ENCODE measurements at places on chromosomes 5 and 9. TPM values are rescaled to one million over a fixed set of nuclear protein-coding genes. Genes with fewer than 3 reads are reported as not detected.

DNA sequence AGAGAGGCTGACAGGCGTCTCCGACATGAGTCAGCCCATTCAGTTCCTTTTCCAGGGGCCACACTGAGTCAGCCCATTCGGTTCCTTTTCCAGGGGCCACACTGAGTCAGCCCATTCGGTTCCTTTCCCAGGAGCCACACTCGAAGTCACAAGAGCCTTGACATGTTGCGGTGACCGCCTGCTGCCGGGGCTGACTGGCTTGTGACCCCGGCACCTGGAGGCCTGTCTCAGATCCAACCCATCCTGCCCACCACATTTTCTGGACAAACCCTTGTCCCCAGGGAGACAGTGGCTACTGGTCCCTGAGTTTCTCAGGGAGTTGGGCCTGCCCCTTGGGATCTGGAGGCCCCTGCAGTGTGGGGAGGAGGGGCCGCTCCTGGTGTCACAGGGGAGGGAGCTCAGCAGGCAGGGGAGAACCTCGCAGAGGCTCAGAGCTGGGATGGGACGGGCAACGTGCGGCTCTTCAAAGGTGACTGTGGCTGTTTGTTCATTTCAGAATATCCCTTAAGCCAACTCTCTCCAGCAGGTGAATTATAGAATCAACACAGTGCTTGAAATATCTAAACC lies 40.5 kb upstream of the LPCAT1 start:
- H3K4me1 ChIP-seq: no peaks in the 10 kb centered on the region
- no peak overlapping the region for H3K4me3 ChIP-seq
- DNase-seq: no peak
- H3K27ac ChIP-seq: no peak overlapping the region
- H3K27me3 ChIP-seq: no peaks in the 10 kb centered on the region
- no peaks in the 10 kb centered on the region for H3K36me3 ChIP-seq

GRCh38 chr5:10987925-10988504 lies 227.0 kb upstream of the DAP start:
- no peaks in the 10 kb centered on the region for H3K36me3 ChIP-seq
- peak; percentile 84 for DNase-seq
- no peak overlapping the region for H3K27ac ChIP-seq
- H3K4me3 ChIP-seq: no peak overlapping the region
- peaks cover 16% of the 10 kb centered on the region for H3K27me3 ChIP-seq
- H3K4me1 ChIP-seq: peaks cover 8% of the 10 kb centered on the region

GRCh38 chr9:124869986-124870560 lies 8.1 kb downstream of the ARPC5L start:
- H3K36me3 ChIP-seq: peaks cover 60% of the 10 kb centered on the region

DNA sequence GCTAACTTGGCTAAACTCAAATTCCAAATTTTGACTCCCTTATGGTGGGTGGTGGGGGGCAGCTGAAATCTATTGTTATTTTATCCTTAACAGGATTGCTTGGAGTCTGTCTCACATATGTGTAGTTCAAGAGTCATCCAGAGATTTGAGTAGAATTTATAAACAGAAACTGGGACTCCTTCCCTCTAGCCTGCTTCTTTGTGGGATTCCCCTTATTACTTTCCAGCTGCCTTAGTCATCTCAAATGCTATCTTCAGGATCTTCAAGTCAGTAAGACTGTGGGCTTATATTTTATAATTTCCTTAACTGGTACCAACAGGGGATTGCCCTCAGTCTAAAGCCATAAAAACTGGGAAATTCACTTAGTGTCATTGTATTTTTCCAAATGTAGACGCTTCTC lies 55.5 kb downstream of the NNT start:
- DNase-seq: no peak
- no peaks in the 10 kb centered on the region for H3K4me1 ChIP-seq
- H3K27me3 ChIP-seq: no peaks in the 10 kb centered on the region
- no peak overlapping the region for H3K4me3 ChIP-seq
- no peak overlapping the region for H3K27ac ChIP-seq

DNA sequence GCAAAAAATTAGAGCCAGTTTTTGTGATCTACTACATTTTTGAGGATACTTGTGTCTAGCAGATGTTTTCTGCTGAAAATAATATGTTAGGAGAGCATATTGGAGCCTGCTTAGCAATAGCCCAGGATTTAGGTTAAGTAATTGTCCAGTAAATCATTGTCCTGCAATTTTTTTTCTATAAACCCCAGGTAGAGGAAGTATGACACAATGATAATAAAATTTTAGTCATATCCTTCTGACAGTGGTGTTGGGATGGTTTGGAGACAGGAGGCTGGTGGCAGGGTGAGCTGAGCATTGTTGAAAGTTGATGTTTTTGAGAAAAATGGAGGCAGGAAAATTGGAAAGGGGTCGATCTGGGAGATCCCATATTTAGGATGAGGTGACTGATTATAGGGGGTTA lies 3.5 kb downstream of the SNCAIP start:
- H3K4me1 ChIP-seq: peaks cover 4% of the 10 kb centered on the region
- DNase-seq: no peak
- no peak overlapping the region for H3K4me3 ChIP-seq
- no peak overlapping the region for H3K27ac ChIP-seq

DNA sequence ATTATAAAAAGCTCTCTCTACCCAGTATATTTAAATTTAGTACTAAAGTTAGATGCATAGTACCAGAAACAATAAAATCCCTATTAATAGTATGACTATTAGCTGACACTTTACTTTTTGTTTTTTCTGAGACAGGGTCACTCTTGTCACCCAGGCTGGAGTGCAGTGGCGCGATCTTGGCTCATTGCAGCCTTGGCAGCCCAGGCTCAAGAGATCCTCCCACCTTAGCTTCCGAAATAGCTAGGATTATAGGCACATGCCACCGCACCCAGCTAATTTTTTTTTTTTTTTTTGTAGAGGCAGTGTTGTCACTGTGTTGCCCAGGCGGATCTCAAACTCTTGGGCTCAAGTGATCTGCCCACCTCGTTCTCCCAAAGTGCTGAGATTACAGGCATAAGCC lies 8.0 kb downstream of the CCNG1 start:
- DNase-seq: no peak
- no peaks in the 10 kb centered on the region for H3K27me3 ChIP-seq
- no peak overlapping the region for H3K27ac ChIP-seq
- peaks cover 17% of the 10 kb centered on the region for H3K4me1 ChIP-seq

DNA sequence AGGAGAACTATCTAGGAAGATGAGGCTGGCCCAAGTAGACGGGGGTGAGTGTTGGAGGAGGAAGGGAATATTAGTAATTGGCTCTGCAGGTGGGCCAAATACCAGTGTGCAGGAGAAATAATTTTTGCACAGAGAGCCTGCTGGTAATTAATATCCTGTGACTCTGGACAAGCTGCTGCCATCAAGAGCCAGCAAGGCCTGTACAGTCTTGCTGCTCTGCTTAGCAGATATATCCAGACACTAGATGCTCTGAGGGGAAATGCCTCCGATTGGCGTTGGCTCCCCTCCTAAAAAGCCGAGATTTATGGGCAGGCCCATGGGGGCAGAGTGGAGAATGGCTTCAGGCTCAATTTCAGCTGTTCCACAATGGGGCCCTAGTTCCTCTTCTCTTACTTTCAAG lies 29.6 kb upstream of the ASTN2 start:
- H3K36me3 ChIP-seq: no peaks in the 10 kb centered on the region
- no peaks in the 10 kb centered on the region for H3K4me1 ChIP-seq
- H3K27ac ChIP-seq: no peak overlapping the region
- DNase-seq: no peak
- H3K27me3 ChIP-seq: no peaks in the 10 kb centered on the region

DNA sequence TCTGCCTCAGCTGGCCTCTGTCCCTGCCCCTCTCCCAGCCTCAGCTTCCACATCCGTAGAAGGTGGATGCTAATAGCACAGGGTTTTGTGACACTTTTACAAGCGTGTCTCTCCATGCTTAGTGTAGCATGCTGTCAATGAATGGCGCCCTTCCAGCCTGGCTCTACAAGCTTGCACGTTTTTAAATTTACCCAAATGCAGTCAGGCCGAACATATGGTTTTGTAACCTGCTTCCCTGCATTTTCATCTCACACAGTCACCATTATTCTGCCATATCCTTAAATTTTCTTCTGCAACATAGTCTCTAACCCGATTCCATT lies 28.8 kb downstream of the FAM163B start:
- DNase-seq: no peak
- peaks cover 41% of the 10 kb centered on the region for H3K27me3 ChIP-seq
- no peak overlapping the region for H3K27ac ChIP-seq
- H3K4me1 ChIP-seq: peaks cover 6% of the 10 kb centered on the region
- no peak overlapping the region for H3K4me3 ChIP-seq

DNA sequence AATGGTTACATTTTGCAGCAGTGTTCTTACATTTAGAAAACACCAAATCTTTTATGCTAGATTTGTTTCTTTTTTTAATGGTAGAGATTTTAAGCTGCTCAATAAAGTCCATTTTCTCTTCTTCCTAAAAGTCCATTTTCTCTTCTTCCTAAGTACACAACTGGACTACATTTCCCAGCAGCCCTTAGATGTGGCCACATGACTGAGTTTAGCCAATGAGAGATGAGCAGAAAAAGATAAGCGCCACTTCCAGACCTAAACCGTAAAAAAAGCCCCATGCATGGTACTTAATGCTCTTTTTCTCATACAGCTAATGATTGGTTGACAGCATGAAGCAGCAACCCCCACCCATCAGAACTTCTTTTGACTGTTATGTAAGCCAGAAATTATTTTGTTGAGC lies 206.7 kb downstream of the FAM114A2 start:
- no peak overlapping the region for H3K27ac ChIP-seq
- H3K27me3 ChIP-seq: peaks cover 3% of the 10 kb centered on the region
- DNase-seq: no peak
- no peak overlapping the region for H3K4me3 ChIP-seq

GRCh38 chr5:94777056-94777880 lies 158.8 kb downstream of the SLF1 start:
- no peak overlapping the region for H3K4me3 ChIP-seq
- H3K36me3 ChIP-seq: no peaks in the 10 kb centered on the region
- H3K27ac ChIP-seq: no peak overlapping the region
- H3K4me1 ChIP-seq: no peaks in the 10 kb centered on the region
- DNase-seq: no peak

DNA sequence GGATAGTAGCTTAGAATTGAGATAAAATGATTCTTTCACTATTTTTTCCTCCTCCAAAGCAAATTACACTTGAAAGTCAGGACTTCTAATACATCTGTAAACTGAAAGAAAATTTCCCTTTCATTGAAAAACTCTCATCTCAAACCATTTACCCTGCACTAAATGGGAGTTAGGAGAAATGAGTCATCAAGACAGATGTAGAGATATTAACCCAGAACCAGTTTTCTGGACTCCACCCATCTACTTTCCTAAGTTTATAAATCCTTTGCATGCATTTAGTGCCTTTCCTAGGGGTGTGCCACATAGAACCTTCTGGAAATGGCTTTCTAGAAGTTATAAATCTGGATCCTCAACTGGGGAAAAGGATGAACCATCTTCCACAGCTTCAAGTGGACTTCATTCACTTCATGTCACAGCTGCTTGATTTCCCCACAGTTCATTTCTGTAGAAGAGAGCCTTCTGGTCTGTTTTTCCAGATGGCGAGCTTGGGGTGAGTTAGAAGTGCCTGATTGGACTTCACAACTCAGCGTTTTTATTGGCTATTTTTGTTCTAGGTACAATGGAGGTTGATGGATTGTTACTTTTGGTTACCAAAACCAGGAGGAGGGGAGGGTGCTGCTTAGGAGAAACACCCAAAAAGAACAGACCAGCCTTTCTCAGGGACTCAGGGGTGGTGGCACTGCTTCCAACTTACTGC lies 72.5 kb upstream of the GPR151 start:
- no peak overlapping the region for H3K27ac ChIP-seq
- peaks cover 5% of the 10 kb centered on the region for H3K27me3 ChIP-seq

DNA sequence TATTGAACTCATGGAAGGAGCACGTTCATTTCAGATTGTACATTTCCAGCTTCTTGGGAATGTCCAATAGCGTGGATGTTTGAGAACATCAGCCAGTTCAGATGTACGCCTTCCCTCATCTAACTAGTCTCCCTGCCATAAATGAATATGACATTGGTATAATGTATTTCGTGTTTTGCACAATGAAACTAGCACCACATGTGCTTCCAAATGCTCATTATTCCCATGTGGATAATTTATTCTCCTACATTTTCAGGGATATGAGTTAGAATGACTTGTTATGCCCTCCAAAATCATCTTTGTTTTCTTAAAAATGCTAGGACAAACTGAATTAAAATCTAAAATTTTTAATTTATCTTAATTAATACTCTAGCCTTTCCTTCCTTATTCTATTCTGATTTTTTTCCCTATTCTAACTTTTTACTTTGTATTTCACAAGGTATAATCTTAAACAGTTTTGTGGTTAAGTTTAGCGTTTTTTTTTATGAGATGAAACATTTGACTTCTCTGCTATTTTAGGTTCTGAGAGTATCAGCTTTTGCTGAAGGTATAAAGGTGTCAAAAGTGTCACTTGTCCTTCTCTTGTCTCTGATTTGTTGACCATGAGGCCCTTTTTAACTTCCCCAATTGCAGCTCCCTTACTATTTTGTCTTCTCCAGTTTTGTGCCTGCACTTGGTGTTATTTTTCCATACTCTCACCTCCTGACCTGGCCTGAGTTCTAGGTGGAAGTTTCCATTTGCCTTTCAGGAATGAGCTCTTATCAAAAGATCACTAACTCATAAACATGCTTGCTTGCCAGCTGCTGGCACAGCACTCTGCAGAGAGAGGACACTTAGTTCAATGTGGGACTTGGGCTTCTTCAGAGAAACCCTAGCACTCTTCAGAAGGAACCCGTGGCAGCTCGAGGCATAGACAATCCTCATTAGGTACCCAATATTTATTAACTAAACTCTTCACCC lies 106.8 kb downstream of the FRMD3 start:
- H3K27ac ChIP-seq: no peak overlapping the region
- H3K36me3 ChIP-seq: no peaks in the 10 kb centered on the region
- H3K27me3 ChIP-seq: no peaks in the 10 kb centered on the region
- no peak for DNase-seq
- no peaks in the 10 kb centered on the region for H3K4me1 ChIP-seq
- no peak overlapping the region for H3K4me3 ChIP-seq

- DNase-seq: no peak
- no peaks in the 10 kb centered on the region for H3K4me1 ChIP-seq
- no peaks in the 10 kb centered on the region for H3K36me3 ChIP-seq
Measured at GRCh38 chr9:11318946-11319345, 706.1 kb upstream of the PTPRD start.

C8G gene
- total RNA-seq: not detected

ST8SIA4 gene
- total RNA-seq: 34.1 TPM

HSD17B3 gene
- not detected for total RNA-seq

CCDC180 gene
- total RNA-seq: 3.2 TPM
